ENCODE measurements at places on chromosomes 3 and 15.

- no peak for DNase-seq
Observed at GRCh38 chr3:46282041-46282440, 39.8 kb downstream of the CCR3 start.

GRCh38 chr3:54628888-54629441, 298.9 kb downstream of the LRTM1 start:
- DNase-seq, result no peak

GRCh38 chr15:52011711-52012144, 7.3 kb upstream of the MAPK6 start:
- DNase-seq, result no peak

DNA sequence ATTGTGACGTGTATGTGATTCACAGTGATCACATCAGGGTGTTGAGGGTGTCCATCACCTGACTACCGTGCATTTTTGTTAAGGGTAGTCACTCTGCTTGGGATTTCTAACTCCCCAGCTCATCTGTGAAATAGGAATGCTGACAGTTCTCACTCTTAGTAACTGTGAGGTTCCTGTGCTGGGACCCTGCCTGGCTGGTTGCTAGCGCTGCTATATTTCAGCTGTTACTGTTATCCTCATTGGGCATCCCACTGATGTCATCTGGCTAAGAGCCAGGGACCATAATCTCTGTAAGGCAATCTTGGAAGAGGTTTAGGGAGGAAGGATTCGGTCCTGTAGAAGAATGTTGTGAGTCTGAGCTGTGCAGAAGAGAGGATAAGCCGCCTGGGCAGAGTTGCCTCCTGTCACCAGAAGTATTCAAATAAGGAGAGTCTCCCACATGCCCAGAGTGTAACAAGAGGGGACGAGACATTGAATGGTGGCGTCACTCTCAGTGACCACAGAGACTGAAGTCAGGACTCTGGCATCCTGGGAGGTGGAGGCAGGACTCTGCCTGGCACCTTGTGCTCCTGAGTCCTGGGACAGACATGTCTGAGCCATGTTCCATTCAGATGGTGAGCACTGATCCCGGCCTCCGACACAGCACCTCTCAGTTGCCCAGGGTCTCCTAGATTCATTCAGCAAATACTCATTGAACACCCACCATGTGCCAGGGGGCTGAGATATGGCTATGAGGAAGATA, 52.2 kb downstream of the FBLN2 start:
- no peak for DNase-seq

DNA sequence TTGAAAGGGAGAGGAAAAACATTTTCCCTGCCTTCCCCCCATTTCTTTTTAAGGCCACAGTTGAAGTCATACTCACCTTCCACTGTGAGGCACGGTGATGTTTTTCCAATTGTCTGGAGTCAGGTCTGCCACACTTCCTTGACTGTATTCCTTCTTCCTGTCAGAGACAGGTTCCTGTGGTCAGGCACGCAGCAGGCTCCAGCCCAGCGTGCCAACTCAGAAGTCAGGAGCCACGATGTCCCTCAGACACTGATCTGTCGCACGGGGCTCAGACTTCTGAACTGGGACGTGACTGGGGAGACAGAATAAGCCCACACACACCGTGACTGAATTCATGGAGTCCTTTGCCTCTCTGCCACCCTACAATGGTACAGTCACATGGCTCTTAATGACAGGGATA, 41.2 kb upstream of the ADAMTS9 start:
- no peak for DNase-seq

- no peak for DNase-seq
Observed at GRCh38 chr15:82300883-82301282, 38.3 kb downstream of the SAXO2 start.

- DNase-seq, result no peak
Observed at GRCh38 chr3:31240466-31240865, 292.3 kb upstream of the STT3B start.

DNA sequence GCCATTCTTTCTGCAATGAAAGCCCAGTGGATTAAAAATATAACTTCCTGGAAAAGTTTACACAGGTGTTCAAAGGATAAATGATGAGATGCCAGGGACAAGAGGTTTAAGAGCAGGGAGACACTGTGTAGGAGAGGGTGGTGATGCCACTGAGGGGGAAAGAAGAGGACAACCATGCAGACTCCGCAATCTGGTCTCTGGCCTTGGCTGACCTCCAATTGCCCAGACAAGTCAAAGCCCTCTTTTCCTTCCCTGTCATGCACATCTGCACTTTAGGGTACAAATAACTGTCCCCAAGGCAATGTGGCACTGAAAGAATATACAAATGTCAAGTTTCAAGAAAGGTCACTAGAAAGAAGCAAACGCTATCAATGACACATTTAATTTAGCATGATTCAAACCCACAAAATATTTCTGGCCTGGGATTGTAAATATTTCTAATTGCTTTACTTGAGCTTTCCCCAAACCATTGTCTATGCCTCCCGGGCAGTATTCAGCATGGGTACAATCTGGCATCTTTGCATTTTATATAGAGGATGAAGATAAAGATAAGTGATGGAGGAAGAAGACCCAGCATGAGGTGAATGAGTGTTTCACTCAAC, 319.4 kb downstream of the PLCL2 start:
- no peak for DNase-seq

- no peak for DNase-seq
Observed at GRCh38 chr3:171747223-171747920, 62.9 kb downstream of the PLD1 start.

- DNase-seq, result no peak
Observed at GRCh38 chr3:45965253-45965652, 22.0 kb downstream of the CXCR6 start.

Measured in DMS 273 treated with DMSO at 0.1 percent for 48 hours (cell line).